ENCODE measurements at places on chromosomes 4 and X. TPM values are rescaled to one million over a fixed set of nuclear protein-coding genes. Genes with fewer than 3 reads are reported as not detected.

The CNKSR2 gene
- total RNA-seq = 8.9 TPM

The BCLAF3 gene
- 9.5 TPM for total RNA-seq

DNA sequence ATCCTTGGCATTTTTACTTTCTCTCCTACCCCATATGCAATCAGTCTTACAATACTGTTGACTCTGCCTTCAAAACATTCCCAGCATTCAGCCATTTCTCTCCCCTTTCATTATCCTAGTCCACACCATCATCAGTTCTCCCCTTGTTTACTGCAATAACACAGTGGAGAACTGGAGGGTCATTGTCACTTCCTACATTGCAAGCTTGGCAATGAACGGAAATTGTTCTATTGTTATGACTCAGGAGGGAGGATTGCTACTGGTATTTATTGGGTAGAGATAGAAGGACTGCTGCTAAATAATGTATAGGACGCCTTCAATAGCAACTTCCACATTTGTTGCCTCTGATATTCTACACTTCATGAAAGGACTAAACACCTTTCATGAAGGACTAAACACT is 231.8 kb downstream of the BANK1 start:
- no peaks in the 10 kb centered on the region for H3K4me1 ChIP-seq
- no peaks in the 10 kb centered on the region for H3K36me3 ChIP-seq
- no peak overlapping the region for H3K27ac ChIP-seq
- no peaks in the 10 kb centered on the region for H3K27me3 ChIP-seq
- DNase-seq = no peak

The SMIM31 gene
- total RNA-seq = not detected

DNA sequence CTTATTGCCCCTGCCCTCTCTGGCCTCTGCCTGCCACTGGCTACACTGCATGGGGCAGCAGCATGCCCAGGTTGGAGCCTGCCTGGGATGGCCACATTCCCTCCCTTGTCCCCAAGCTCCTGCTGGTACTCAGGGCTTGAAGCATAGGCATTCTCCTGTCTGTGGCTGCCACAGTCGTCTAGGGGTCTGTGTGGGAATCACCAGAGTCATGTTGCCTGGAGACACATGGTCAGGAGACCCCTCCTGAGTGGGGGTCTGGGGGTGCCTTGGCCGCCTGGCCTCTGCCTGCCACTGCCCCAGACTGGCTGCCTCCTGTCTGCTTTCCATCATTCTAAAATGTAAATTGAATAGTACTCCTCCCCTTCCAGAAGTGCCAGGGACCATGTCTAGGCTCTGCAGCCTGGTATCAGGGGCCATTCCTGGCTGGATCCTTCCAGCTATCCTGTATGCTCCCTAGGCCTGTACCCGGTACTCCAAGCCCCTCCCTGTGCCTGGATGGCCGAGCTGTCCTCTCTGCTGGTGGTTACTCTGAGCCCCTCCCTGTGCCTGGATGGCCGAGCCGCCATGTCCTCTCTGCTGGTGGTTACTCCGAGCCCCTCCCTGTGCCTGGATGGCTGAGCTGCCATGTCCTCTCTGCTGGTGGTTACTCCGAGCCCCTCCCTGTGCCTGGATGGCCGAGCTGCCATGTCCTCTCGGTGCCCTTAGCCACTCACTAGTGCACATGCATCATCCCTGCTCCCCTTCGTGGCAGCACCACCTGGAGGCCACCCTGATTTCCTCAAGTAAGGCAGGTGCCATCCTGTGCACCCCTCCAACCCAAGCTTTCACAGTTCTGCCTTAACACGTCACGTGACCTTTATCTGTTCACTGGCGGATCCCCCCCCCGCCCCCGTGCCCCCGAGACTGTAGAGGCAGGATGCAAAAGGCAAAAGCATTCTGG is 5.5 kb upstream of the NKX1-1 start:
- no peaks in the 10 kb centered on the region for H3K4me1 ChIP-seq
- no peak overlapping the region for H3K4me3 ChIP-seq
- no peaks in the 10 kb centered on the region for H3K36me3 ChIP-seq
- peaks cover 98% of the 10 kb centered on the region for H3K27me3 ChIP-seq

- peaks cover 16% of the 10 kb centered on the region for H3K4me1 ChIP-seq
- no peak for DNase-seq
- H3K4me3 ChIP-seq = no peak overlapping the region
- H3K36me3 ChIP-seq = no peaks in the 10 kb centered on the region
Measured at GRCh38 chr4:52836120-52836519, 26.0 kb upstream of the RASL11B start.

- H3K27ac ChIP-seq = no peak overlapping the region
- no peak for DNase-seq
- no peaks in the 10 kb centered on the region for H3K27me3 ChIP-seq
- H3K4me1 ChIP-seq = no peaks in the 10 kb centered on the region
Measured at GRCh38 chrX:33855251-33855650, 276.9 kb downstream of the FAM47A start.

The ATP5ME gene
- 111 TPM for total RNA-seq

DNA sequence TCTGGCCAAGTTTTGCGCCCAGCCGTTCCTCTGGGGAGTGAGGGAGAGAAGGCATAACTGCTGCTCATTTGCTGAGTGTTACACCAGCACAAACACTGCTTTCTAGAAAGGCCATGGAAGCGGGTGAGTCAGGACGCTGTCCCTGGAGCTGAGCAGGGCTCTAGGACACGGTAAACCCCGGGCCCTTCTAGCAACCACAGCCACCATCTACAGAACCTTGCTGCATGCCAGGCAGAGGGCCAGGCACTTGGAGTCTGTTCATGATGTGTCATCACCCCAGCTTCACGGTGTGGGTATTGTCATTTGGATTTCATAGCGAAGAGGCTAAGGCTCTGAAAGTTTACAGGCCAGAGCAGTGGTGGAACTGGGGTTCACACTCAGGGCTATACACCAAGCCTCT is 31.8 kb upstream of the C4orf50 start:
- no peak overlapping the region for H3K27ac ChIP-seq
- no peaks in the 10 kb centered on the region for H3K36me3 ChIP-seq
- no peak for DNase-seq

DNA sequence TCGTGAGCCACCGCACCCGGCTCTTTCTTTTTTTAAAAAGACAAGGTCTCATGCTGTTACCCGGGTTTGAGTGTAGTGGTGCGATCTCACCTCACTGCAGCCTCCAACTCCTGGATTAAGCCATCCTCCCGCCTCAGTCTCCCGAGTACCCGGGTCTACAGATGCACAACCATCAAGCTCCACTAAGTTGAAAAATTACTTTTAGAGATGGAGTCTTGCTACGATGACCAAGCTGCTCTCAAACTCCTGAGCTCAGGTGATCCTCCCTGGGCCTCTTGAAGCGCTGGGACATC is 2.0 kb downstream of the SLC25A6 start:
- H3K4me1 ChIP-seq = peaks cover 65% of the 10 kb centered on the region
- DNase-seq = no peak
- H3K27me3 ChIP-seq = no peaks in the 10 kb centered on the region
- H3K36me3 ChIP-seq = peaks cover 64% of the 10 kb centered on the region
- H3K27ac ChIP-seq = no peak overlapping the region
- H3K4me3 ChIP-seq = no peak overlapping the region

GRCh38 chrX:17817251-17817650 is 43.8 kb downstream of the RAI2 start:
- no peaks in the 10 kb centered on the region for H3K36me3 ChIP-seq
- DNase-seq = no peak
- no peaks in the 10 kb centered on the region for H3K27me3 ChIP-seq
- H3K27ac ChIP-seq = no peak overlapping the region

The PNMA6F gene
- not detected for total RNA-seq

The TRPC5OS gene
- not detected for total RNA-seq

The EVC gene
- 42.3 TPM for total RNA-seq

DNA sequence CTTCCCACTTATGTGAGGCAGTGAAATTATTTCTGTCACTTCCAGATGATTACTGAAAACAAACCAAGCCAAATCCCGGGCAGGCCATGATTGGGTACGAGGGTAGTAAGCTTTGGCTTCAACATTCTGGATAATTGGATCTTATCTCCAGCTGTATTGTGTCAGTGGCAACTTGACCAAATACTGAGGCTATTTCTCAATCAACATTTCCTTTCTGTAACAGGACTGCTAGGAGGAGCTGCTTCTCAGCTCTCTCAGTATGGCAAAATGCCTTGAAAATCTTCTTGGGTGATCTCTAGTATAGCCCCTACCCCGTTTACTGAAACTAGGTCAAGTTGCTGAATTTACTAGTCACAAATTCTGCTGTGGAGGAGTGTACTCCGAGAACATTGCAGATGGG is 169.3 kb upstream of the FRMPD4 start:
- DNase-seq = no peak
- H3K36me3 ChIP-seq = no peaks in the 10 kb centered on the region
- no peak overlapping the region for H3K4me3 ChIP-seq
- H3K27ac ChIP-seq = no peak overlapping the region
- no peaks in the 10 kb centered on the region for H3K4me1 ChIP-seq

DNA sequence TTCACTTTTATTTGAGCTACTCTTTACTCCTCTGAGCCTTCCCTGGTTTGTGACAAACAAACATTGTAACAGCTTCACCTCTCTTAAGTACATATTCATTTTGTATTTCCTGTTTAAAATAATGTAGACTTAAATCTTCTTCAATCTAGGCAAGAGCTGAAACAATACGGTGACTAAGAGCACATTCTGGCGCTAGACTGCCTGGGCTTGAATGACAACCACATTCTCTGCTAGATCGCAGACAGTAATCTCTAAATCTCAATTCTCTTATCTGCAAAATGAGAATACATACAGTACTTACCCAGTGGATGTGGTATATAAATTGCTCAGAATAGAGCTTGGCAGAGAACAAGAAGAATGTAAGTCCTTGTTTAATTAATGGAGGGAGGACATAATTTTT is 144.8 kb downstream of the ARAP2 start:
- no peaks in the 10 kb centered on the region for H3K36me3 ChIP-seq
- H3K27me3 ChIP-seq = no peaks in the 10 kb centered on the region
- H3K4me1 ChIP-seq = no peaks in the 10 kb centered on the region
- DNase-seq = no peak

- no peak overlapping the region for H3K27ac ChIP-seq
- no peaks in the 10 kb centered on the region for H3K27me3 ChIP-seq
- no peaks in the 10 kb centered on the region for H3K4me1 ChIP-seq
- no peak for DNase-seq
- no peak overlapping the region for H3K4me3 ChIP-seq
Measured at GRCh38 chr4:57231781-57232180, 121.6 kb upstream of the IGFBP7 start.

DNA sequence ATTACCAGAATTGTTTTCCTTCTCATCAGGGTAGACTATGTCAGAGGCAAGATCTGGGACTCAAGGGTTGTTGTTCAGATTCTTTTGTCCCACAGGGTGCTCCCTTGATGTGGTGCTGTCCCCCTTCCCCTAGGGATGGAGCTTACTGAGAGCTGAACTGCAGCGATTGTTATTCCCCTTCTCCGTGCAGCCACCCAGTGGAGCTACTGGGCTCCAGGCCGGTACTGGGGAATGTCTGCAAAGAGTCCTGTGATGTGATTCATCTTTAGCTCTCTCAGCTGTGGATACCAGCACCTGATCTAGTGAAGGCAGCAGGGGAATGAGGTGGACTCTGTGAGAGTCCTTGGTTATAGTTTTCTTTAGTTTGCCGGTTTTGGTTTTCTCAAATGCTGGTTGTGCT is 247.4 kb upstream of the HAND2 start:
- H3K27ac ChIP-seq = no peak overlapping the region

- H3K27me3 ChIP-seq = no peaks in the 10 kb centered on the region
- H3K36me3 ChIP-seq = no peaks in the 10 kb centered on the region
- H3K4me1 ChIP-seq = no peaks in the 10 kb centered on the region
- DNase-seq = no peak
- H3K27ac ChIP-seq = no peak overlapping the region
Measured at GRCh38 chrX:9211269-9211668, 177.3 kb upstream of the FAM9B start.

The KIT gene
- total RNA-seq = 44.4 TPM

The SMIM10L2A gene
- 1.4 TPM for total RNA-seq

- H3K4me3 ChIP-seq = peak overlapping the region; percentile 72
- H3K27ac ChIP-seq = peak overlapping the region; percentile 65
- H3K27me3 ChIP-seq = no peaks in the 10 kb centered on the region
- no peaks in the 10 kb centered on the region for H3K36me3 ChIP-seq
- DNase-seq = no peak
Measured at GRCh38 chr4:15470128-15470475, 420 bp downstream of the CC2D2A start.

GRCh38 chrX:78106651-78106986 is 2.6 kb downstream of the PGK1 start:
- peaks cover 16% of the 10 kb centered on the region for H3K36me3 ChIP-seq
- peaks cover 10% of the 10 kb centered on the region for H3K4me1 ChIP-seq
- no peak for DNase-seq
- peak overlapping the region; percentile 74 for H3K4me3 ChIP-seq

DNA sequence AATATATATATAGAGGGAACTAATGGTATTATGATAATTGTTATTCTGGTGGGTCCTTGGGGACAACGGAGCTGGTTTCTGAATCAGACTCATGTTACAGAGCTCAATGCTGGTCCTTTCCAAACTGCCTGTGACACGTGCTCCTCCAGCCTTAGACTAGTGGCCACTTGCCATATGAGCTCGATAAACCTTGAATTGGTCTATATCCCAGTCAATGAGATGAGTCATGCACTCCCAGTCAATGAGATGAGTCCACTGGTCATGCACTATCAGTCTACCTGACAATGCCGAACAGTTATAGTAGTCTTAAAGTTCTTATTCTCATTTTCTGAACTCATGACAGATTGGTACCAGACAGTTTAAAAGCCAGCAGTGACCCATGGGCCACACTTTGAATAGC is 325.2 kb downstream of the LDB2 start:
- no peak overlapping the region for H3K4me3 ChIP-seq
- H3K27me3 ChIP-seq = no peaks in the 10 kb centered on the region
- no peak overlapping the region for H3K27ac ChIP-seq

The CRLF2 gene
- 1.3 TPM for total RNA-seq

GRCh38 chr4:41041551-41041950 is 172.8 kb downstream of the APBB2 start:
- H3K4me3 ChIP-seq = no peak overlapping the region
- no peak for DNase-seq
- no peaks in the 10 kb centered on the region for H3K27me3 ChIP-seq
- H3K36me3 ChIP-seq = no peaks in the 10 kb centered on the region

GRCh38 chr4:16082041-16082425 is 1.8 kb downstream of the PROM1 start:
- DNase-seq = peak; percentile 68
- H3K36me3 ChIP-seq = no peaks in the 10 kb centered on the region
- H3K27ac ChIP-seq = no peak overlapping the region
- peak overlapping the region; percentile 60 for H3K4me3 ChIP-seq
- peaks cover 22% of the 10 kb centered on the region for H3K4me1 ChIP-seq

DNA sequence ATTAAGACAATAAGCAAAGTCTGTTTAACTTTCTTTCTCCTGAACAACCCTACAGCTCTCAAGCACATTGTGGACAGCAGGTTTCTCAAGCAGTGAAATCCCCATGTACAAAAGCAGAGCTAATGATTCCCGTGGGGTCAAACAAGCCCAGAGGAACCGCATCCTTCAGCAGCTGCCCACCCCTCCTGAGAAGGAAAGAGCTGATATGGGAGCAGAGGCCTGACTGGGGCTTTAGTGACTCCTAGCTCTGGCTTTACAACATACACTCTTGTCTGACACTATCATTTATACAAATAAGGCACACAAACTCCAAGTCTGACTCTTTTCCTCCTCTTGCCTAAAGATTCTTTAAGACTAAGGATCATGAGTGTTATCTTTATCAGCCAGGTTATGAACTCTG is 32.8 kb downstream of the HDAC8 start:
- no peak overlapping the region for H3K27ac ChIP-seq
- H3K27me3 ChIP-seq = no peaks in the 10 kb centered on the region
- DNase-seq = no peak
- no peaks in the 10 kb centered on the region for H3K36me3 ChIP-seq
- H3K4me1 ChIP-seq = peaks cover 20% of the 10 kb centered on the region

GRCh38 chrX:20225488-20225833 is 41.2 kb downstream of the RPS6KA3 start:
- DNase-seq = no peak
- H3K4me1 ChIP-seq = no peaks in the 10 kb centered on the region
- H3K27me3 ChIP-seq = no peaks in the 10 kb centered on the region

The RHOXF2B gene
- not detected for total RNA-seq

The MFAP3L gene
- 5.9 TPM for total RNA-seq

The MMRN1 gene
- total RNA-seq = 44.2 TPM
